ENCODE measurements at places on chromosomes 2 and 18.
A peak's percentile ranks its signal among the peaks of the same experiment; 100 is the strongest.

GRCh38 chr18:46158499-46158898 lies 54.3 kb downstream of the HAUS1 start:
- no peak for DNase-seq

- no peak for DNase-seq
These were observed 780.1 kb upstream of the LINC00305 start for GRCh38 chr18:64929036-64929435.

DNA sequence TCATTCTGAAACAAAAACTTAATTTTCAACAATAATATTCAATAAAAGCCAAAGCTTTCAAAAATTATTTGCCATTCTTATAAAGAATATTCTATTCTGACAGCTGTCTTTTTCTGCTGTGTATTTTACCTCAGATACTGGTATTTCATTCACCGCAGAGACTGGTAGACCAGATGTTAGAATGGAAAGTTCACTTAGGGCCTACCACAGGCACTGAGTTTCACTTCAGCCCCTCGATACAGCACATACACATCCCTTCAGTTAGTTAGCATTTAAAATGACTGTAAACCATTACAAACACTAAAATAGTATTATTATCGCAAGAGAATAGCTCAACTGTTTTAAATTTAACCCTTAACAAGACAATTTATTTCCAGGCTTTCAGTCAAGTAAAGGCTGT lies 24.2 kb upstream of the GATA6 start:
- no peak for DNase-seq

DNA sequence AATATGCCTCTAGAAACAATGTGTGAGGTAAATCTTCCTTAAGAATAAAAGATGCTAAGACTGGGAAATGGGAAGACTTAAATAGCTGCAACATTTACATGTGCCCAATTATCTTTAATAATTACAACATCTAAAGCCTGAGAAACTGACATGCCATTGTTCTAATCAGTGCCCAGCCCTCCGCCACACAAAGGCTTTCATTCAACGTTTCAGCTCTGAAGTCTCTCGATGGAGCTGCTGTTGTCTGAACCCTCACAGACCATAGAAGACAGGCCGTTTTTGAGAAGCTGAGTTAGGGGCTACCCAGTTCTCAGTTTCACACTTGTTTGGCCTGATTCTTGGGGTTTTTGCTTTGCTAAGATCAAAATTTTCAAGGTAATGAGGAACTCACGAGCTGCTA lies 315.4 kb upstream of the CHST9 start:
- no peak for DNase-seq

DNA sequence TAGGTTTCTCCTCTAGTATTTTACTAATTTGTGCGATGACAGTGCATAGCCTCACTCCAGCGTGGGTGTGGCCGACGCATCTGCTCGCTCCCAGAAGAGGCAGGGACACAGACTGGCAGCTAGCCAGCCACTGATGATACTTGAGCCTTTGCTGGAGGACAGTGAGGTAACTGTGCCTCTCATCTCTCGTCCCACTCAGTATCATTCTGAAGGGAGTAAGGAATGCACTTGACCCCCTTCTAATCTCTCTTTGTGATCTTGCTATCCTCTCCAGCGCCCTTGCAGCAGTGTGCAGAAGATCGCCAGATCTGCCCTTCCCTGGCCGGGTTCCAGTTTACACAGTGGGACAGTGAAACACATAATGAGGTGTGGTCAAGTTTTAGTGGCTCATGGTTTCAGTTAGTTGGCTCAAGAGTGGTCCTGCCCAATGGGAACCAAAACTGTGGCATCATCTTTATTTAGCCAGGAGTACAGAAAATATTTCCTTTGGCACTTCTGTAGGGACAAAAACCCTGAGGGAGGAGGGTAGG lies 17.5 kb downstream of the NCAPH start:
- no peak for DNase-seq

- DNase-seq, result no peak
These were observed 321.8 kb downstream of the RPRM start for GRCh38 chr2:153156743-153157142.

GRCh38 chr2:9252002-9252357 lies 45.4 kb downstream of the ASAP2 start:
- DNase-seq, result no peak

DNA sequence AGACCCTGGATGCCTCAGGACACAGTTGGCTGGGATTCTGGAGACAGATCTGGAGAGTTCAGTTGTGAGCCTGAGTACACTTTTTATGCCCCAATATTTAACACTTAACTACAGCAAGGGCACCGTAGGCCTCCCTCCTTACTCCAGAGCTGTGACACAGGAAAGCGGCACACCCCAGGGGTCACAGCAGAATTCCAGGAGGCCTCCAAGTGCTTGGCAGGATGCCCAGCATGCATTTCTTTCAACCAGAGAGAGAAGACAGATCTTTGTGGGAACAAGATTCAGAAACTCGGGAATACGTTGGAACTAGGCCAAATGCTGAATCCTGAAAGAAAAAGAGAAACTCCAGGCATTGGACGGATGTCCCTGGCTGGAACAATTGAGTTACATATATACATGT lies 199.2 kb upstream of the NT5C1B start:
- no peak for DNase-seq

- no peak for DNase-seq
These were observed 104.8 kb downstream of the COLEC12 start for GRCh38 chr18:395456-396250.

DNA sequence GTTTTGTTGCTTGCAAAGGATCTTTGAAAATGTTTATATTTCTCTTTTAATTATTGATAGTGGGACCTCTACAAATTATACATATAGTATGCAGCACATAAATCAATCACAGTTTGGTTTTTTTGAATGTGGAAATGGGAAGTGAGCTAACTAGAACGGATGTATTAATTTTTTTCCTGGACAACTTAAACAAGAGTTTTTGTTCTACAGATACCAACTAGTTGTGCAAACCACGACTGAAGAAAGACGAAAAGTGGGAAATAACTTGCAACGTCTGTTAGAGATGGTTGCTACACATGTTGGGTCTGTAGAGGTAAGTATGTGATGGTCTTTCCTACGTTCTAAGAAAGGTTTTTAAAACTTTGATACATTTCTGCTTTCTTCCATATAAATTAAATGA lies 39.2 kb downstream of the NDC80 start:
- no peak for DNase-seq

GRCh38 chr18:49647496-49648168 lies 85.8 kb downstream of the LIPG start:
- DNase-seq, result no peak

GRCh38 chr2:182482511-182482910 lies 55.7 kb upstream of the PDE1A start:
- no peak for DNase-seq

DNA sequence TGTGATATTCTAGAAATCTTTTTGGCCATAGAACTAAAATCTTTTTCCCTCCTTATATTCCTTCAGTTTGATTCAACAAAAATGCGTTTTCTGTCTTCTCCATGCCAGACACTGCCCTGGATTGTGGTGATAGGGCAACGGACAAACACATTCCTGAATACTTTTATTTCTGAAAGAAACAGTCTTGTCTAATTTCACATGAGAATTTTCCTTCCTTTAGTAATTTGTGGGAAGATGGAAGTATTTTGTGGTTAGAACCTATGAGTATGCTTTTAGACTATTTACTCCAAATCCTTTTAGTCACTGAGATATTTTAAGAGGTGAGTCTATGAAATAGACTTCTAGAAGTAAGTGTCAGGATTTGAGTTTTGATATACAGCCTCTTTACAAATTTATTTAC lies 49.6 kb downstream of the COL5A2 start:
- peak; percentile 77 for DNase-seq

DNA sequence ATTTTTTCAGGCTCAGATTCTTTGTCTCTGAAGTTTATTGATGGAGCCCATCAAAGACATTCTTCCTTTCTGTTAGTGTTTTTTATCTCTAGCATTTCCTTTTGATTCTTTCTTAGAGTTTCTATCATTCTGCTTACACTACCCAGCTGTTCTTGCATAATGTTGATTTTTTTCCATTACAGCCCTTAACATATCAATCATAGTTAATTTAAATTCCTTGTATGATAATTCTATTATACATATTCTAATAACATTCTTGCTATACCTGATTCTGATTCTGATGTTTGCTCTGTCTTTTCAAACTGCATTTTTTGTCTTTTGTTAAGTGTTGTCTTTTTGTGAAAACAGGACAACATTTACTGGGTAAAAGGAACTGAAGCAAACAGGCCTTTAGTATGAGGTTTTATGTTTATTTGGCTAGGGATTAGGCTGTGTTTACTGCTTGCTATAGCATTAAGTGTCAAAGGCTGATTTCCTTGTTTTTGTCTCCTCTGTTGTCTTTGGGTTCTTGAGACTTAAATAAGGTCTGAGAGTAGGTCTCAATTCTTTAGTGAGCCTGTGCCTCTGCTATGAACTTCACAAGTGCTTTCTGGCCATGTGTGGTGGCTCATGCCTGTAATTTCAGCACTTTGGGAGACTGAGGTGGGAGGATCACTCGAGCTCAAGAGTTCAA lies 8.0 kb upstream of the STAM2 start:
- no peak for DNase-seq

- no peak for DNase-seq
These were observed 168.5 kb upstream of the GLI2 start for GRCh38 chr2:120567128-120567527.

- DNase-seq, result peak; percentile 12
These were observed 27.5 kb downstream of the SIX2 start for GRCh38 chr2:44981714-44982108.

DNA sequence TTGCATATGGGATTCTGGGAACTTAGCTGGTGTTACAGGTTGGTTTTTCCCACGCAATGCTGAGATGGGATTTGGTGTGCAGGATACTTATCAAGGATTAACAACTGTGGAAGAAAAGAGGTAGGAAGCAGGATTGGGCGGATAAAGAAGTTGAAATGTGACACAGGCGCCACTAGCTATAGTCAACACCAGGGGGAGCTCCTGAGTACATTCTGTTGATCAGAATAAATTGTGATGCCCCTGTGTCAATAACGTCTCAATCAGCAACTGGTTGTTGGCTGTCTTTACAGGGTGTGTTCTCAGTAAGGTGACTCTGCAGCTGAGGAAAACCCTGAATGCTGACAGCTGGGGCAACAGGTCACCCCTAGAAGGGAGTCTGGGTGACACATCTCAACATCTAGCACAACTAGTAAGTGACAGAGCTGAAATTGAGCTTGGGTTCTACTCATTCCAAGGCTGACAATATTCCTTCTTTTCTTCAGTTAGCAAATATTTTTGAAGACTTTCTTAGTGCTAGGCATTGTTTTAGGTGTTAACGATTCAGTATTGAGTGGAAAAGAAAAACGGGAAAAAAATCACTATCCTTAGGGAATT lies 143.0 kb downstream of the ARL6IP6 start:
- no peak for DNase-seq

DNA sequence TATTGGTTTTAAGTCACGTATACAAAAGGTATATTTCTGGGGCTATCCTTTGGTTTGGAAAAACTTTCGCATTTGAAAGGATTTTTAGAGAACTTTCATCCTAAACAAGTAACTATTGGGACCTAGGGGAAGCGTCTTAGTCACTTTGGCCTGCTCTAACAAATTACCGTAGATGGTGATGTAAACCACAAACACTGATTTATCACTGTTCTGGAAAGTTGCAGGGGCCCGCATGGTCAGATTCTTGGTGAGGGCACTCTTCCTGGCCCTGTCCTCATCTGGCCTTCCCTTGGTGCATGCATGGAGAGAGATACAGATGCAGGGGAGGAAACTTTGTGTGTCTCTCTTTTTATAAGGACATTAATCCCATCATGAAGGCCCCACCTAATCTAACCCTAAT lies 49.1 kb upstream of the ANKRD62 start:
- DNase-seq, result no peak

DNA sequence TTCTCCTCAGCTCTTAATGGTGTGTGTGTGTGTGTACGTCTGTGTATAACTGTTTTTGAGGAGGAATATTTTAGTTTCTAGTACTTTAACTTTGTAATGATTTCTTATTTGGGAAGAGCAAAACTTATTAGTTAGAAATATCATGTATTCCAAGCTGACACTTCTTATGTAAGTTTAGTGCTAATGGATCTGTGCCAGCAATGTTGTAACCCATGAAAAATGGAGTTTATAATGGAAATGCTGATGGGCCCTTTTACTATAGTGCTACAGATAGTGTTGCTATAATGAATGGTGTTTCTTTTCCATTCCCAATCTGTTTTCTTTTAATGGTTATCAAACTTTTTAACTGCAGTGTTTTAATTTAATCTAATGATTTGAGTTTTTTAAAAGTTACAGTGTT lies 49.8 kb upstream of the OTX1 start:
- DNase-seq, result no peak

GRCh38 chr2:25250331-25251070 lies 82.1 kb upstream of the POMC start:
- no peak for DNase-seq

GRCh38 chr18:39340418-39340817 lies 1774.8 kb upstream of the CELF4 start:
- DNase-seq, result no peak

- no peak for DNase-seq
These were observed 1316.7 kb downstream of the LRP1B start for GRCh38 chr2:140814141-140814540.

DNA sequence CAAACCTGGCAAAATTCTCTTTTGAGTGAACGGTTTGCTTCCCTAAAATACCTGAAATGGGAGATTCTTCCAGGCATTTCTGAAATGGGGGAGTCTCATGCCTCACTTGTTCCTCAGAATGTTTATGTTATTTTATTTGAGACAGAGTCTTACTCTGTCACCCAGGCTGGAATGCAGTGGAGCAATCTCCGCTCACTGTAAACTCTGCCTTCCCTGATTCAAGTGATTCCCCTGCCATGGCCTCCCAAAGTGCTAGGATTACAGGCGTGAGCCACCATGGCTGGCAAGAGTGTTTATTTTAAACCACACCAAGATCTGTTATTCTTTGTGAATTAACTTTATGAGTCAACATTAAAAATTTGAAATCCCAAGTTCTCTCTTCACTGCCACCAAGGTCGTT lies 6.4 kb upstream of the FHL2 start:
- peak; percentile 61 for DNase-seq

GRCh38 chr18:73954268-73954667 lies 193.4 kb downstream of the FBXO15 start:
- no peak for DNase-seq

- DNase-seq, result no peak
These were observed 1.1 kb downstream of the SERPINB2 start for GRCh38 chr18:63888470-63889190.

GRCh38 chr18:52475325-52475724 lies 135.3 kb downstream of the DCC start:
- no peak for DNase-seq

DNA sequence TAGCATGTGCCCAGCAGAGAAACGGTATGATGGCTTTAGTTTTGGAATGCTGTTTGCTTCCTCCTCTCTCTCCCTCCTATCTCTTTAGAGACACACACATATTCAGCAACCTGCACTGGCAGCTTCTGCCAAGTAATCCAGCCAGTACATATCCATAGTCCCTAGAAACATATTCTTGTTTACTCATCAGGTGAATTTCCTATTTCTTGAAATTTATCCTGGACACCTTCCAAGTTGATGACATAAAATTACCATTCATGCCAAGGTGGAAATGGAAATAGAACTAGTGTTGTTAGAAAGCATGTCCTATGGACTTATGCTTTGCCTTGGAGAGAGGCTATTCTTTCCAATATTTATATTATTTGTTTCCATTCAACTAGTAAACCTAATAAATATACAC lies 50.9 kb upstream of the RGPD4 start:
- DNase-seq, result no peak
